Lower lobe of right lung (tissue), 2 donors: ENCODE measurements at places on chromosomes 12 and 14. TPM values are rescaled to one million over a fixed set of nuclear protein-coding genes. Genes with fewer than 3 reads are reported as not detected.

Gene SYT10
- total RNA-seq = 0.21 TPM

Gene C2CD5
- 50.2 TPM for total RNA-seq

Gene RPS26
- total RNA-seq = 77.2 TPM

Gene P2RX2
- 0.56 TPM for total RNA-seq

Gene CCDC38
- 0.24 TPM for total RNA-seq
